Fibroblast of skin of back (primary cell): ENCODE measurements at places on chromosomes 3 and 15.

- no peak for DNase-seq
These were observed 62.2 kb upstream of the MCF2L2 start for GRCh38 chr3:183490653-183491052.

GRCh38 chr15:58568157-58568571 lies 136.4 kb downstream of the LIPC start:
- DNase-seq, result no peak

DNA sequence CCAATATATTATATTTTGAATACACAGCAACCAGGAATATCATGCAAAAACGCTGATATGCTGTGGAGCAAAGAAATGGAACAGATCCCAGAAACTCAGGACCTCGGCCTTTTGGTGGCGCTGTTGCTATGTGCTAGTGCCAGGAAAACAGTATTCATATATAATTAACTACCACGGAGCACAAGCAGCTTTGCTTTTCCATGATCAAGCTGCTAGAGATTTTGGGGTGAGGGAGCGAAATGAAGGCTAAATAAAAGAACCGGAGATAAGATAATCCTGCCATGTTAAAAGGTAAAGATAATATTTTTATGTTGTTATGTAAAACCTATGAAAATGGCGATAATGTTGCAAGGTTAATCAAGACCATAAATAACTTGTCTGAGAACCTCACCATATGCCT lies 157.7 kb upstream of the FAM3D start:
- peak; percentile 68 for DNase-seq

GRCh38 chr3:73405853-73406252 lies 218.9 kb downstream of the PDZRN3 start:
- no peak for DNase-seq

DNA sequence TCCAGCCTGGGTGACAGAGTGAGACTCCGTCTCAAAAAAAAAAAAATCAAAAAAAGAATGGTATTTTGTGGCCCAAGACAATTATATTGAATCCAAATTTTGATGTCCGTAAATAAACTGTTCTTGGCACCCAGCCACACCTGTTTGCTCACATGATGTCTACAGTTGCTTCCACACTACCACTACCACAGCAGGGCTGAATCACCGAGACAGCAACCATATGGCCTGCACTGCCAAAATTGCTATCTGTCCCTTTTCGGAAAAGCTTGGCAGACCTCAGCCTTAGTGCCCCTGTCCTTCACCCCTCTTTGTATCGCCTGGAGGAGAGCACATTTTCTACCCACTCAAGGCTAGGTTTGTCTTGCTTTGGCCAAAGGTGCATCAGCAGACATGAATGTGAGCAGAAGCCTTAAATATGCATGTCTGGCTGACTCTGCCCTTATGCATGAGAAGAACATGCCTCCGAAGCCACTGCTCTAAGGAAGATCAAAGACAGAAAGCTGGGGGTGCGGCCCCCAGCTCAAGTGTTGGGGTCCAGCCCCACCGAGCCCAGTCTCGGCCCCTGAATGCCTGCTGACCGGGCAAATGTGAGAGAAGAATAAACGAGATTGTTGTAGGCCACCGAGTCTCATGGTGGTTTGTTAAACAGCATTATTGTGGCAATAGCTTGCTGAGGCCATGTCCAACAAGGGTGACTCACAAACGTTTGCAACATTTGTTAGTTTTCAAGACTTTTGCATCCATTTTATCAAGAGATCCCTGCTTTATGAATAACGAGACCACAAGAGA lies 108.1 kb downstream of the TPRA1 start:
- no peak for DNase-seq

- no peak for DNase-seq
These were observed 32.3 kb downstream of the MYO1E start for GRCh38 chr15:59340325-59340724.

GRCh38 chr15:79903626-79904025 lies 6.8 kb upstream of the MTHFS start:
- no peak for DNase-seq
